GM12892 (cell line): ENCODE measurements at places on chromosomes 5 and 9.

- no peak for DNase-seq
Measured at GRCh38 chr9:70003901-70004714, 39.5 kb upstream of the MAMDC2 start.

GRCh38 chr5:171999877-172000276 is 6.6 kb downstream of the FBXW11 start:
- DNase-seq, result no peak

GRCh38 chr5:26259081-26259480 is 779.3 kb downstream of the CDH9 start:
- DNase-seq, result no peak

GRCh38 chr5:141825791-141826560 is 52.2 kb downstream of the PCDH1 start:
- peak; percentile 45 for DNase-seq

GRCh38 chr9:136695435-136695895 is 8.2 kb upstream of the AGPAT2 start:
- no peak for DNase-seq

DNA sequence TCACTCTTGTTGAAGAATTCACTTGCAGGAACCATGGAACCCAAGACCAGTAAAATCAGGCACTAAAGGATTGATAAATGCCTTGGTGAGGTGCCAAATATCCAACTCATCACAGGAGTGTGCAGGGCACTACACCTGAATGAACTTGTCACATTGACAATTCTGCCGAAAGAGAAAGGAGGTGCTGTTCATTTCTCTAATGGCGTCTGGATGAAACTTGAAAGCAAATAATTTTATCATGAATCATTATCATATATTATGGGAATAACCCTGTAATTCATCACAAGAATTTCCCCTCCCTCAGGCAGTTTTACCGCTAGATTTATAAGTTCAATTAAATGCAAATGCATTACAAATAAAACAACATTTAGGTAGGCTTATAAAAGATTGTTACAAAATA is 360.0 kb downstream of the GLIS3 start:
- no peak for DNase-seq

DNA sequence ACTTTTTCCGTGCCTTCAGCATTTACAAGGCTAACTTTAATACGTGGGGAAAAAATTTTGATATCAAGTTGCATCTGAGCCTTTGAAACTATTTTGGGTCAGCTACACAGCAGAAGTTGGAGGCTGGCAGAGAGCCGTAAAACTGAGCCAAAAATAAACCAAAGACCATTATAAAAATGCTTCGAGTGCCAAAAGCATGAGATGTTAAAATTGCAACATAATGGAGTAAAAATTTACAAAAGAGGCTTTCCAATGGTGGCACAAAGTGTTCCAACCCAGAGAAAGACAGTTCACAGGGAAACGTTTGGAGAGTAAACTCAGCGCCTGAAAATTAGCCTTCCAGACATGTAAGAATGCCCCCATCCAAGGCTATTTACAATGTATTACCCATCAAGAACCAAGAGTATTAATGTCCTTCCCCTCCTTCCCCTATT is 190.3 kb downstream of the TLE1 start:
- no peak for DNase-seq

DNA sequence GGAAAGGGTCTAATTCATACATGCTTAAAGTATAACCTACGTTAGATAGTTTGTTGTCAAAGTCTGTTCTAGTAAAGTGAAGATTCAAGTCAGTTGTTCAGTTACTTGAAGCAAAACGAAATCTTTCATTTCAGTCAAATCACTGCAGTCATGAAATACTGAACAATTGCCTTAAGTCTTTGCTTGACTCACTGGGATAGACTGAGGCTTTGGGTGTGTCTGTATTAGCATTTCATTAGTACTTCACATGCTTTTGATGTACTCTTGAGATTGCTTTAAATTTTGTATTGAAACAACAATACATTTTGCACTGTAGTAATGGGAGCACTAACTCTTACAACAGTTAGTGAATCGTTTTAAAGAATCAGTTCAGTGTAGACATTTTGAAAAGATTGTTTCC is 4.0 kb upstream of the CMYA5 start:
- DNase-seq, result no peak

DNA sequence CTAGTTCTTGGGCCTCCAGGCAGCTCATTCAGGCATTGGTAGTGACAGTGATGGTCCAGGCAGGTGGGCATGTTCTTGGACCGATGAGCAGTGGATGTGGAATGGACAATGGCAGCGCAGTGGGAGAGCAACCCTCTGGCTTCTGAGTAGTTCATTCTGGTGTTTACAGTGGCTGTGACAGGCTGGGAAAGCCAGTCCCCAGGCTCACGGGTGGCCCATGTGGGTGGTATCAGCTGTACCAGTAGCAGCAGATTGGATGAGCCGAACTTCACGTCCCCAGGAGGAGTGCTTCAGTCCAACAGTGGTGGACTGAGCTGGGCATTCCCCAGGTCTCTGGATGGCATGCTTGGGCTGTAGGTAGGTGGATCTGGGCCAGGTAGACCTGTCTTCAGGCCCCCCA is 515.6 kb upstream of the ACO1 start:
- DNase-seq, result no peak

DNA sequence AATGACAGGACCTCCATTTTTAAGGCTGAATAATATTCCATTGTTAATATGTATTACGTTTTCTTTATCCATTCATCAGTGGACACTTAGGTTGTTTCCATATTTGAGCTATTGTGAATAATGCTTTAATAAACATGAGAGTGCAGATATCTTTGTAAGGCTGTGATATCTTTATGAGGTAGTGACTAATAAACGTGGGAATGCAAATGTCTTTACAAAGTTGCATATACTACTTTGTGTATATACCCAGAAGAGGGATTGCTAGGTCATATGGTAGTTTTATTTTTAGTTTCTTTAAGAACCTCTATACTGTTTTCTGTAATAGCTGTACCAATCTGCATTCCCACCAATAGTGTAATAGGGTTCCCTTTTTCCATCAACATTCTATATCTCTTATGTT is 148.7 kb downstream of the FOCAD start:
- DNase-seq, result no peak

- no peak for DNase-seq
Measured at GRCh38 chr9:130630506-130631330, 33.7 kb upstream of the PRDM12 start.

- DNase-seq, result no peak
Measured at GRCh38 chr5:56116599-56117141, 116.5 kb downstream of the ANKRD55 start.

- no peak for DNase-seq
Measured at GRCh38 chr5:175596761-175597189, 61.1 kb upstream of the HRH2 start.

DNA sequence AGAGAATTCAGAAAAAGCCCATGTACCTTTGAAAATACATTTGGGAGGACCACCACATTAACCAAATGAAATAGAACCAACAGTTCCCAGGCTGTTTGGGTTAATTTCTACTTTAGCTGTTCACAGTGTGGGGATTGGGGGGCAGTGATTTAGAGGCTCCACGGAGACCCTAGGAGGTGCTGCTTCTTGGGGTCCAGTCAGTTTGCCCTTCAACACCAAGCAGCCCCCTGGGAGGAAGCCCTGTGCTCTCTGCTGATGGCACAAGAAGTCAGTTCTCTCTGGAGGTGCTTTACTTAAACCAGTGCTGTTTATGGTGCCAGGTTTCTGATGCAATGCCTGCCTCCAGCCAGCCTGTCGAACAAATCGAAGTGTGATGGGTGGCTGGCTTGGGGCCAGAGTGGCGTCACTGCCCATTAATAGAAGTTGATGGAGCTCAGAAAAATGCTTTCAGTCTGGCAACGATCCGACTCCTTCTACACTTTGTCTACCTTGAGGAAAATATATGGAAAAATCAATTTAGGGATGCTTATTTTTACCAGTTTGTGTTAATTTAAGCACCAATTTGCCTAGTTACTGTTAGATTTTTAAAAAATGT is 134.0 kb downstream of the SNX18 start:
- no peak for DNase-seq

- no peak for DNase-seq
Measured at GRCh38 chr9:33140401-33141360, 26.5 kb downstream of the B4GALT1 start.

GRCh38 chr9:105027084-105027483 is 99.1 kb upstream of the ABCA1 start:
- no peak for DNase-seq

DNA sequence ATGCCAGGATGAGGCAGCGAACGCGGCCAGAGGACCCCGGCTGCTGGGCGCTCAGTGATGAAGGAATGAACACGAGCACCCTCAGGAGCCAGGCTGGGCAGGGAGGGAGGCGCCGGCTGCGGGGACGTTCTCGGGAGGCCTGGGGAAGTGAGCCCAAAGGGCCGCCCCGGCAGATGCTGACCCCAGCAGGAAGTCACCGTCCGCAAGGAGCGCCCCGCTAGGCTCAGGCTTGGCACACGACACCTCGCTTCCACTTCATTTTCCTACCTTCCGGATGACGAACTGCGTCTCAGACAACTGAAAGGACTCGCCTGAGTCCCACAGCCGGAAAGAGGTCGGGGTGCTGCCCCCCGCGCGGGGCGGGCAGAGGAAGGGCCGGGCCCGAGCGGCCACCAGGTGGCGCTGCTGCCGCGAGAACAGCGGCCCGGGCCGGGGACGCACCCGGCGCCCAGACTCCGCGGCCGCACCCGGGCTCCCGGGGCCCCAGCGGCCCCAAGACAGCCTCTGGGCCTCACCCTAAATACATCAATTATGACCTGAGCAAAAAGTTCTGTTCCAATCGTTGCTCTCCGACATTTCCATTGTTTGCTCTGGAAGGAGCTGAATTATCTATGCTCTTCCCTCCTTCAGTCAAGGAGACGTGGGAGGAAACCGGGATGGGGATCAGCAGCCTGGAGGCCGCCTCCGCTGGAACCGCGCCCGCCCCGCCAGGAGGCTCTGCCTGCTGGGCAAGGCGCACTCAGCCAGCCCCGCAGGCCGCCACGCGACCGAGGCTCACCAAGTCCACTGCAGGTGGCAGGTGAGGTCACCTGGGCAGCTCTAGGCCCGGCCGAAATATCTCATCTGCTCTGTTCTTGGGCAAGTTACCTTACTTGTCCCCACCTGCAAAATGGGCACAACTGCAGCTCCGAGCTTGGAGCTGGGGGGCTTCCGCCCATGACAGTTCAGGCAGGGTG is 107.0 kb downstream of the ZNF354C start:
- DNase-seq, result peak; percentile 51

GRCh38 chr5:102498271-102499034 is at the start of gene SLCO6A1:
SLCO6A1 (minus strand) TSS chr5:102499001; CDS start chr5:102498844, 157 bp downstream.
- DNase-seq, result no peak

DNA sequence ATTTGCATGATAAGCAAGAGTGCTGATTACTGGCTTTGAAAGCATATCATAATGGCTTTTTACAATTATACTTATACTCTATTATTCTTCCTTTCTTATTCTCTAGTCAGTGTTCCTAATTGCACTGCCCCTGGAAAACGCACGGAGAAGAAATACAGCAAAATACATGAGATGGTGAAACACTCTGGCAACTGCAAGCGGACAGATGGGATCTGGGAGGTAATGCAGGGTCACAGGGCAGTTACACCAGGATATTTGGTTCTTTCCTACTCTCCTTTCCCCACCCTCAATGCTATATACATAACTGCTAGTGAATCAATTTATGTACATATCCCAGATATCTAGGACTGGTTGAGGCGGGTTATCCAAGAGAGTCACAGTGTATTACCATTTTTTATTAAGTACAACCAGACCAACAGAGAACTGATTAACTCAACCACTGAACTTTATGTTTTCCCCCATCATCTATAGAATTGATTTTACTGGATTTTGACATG is 423.7 kb downstream of the ZSWIM6 start:
- no peak for DNase-seq

GRCh38 chr5:13217636-13218035 is 726.9 kb downstream of the DNAH5 start:
- DNase-seq, result no peak

GRCh38 chr9:124242331-124243194 is 15.2 kb upstream of the NEK6 start:
- DNase-seq, result no peak

- DNase-seq, result no peak
Measured at GRCh38 chr9:108671176-108671575, 184.6 kb downstream of the ACTL7B start.

- no peak for DNase-seq
Measured at GRCh38 chr5:137073189-137073588, 425.9 kb downstream of the SPOCK1 start.

DNA sequence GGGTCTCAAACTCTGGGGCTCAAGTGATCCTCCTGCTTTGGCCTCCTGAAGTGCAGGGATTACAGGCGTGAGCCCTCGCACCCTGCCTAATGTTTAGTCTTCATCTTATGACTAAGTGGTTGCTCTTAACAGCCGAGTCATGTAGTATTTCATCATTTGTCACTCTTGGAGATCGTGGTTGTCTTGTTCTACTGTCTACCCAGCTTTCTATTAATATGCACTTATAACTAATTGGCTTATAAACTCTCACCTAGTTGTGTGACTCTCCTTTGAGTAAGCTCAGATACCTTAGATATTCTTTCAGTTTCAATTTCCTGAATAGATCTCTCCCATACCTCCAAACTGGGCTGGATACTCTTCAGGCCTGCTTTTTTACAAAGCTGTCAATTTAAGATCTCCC is 19.9 kb downstream of the SLC44A1 start:
- no peak for DNase-seq
